ENCODE measurements at places on chromosomes 7 and 10.

- DNase-seq: no peak
These were observed 190.9 kb upstream of the PITRM1 start for GRCh38 chr10:3363311-3364045.

DNA sequence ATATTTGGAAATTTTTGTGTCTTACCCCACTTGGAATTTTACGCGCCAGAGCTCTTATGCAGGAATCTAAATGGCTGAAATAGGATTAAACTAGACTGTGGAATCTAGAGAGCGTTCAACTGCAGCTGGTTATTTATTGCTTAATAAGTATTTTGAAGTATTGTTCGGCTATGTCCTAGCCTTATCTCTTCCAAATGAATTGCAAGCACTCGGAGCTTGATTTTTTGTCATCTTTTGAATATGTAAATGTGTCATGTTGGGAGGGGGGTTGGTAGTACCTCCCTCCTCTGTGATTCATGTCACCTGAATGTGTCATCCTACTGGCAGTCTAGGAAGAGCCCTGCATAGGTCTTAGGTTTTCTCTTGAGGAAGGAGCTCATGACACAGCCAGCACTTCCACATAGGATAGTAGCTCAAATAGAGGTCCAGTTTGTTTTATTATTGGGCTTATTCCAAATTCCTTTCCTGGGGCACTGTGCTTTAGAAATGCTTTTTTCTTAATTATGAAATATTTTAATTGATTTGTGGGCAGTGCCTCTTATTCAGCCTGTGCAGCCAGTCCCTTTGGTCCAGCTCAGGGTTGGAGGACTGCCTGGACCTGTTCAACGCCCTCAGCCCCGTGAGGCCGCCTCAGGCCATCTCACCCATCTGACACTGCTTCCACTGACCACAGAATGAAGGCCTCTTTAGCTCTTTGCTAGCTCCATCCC, 22.5 kb upstream of the TRIL start:
- DNase-seq: no peak

GRCh38 chr7:93194386-93194785, 31.9 kb downstream of the HEPACAM2 start:
- no peak for DNase-seq

DNA sequence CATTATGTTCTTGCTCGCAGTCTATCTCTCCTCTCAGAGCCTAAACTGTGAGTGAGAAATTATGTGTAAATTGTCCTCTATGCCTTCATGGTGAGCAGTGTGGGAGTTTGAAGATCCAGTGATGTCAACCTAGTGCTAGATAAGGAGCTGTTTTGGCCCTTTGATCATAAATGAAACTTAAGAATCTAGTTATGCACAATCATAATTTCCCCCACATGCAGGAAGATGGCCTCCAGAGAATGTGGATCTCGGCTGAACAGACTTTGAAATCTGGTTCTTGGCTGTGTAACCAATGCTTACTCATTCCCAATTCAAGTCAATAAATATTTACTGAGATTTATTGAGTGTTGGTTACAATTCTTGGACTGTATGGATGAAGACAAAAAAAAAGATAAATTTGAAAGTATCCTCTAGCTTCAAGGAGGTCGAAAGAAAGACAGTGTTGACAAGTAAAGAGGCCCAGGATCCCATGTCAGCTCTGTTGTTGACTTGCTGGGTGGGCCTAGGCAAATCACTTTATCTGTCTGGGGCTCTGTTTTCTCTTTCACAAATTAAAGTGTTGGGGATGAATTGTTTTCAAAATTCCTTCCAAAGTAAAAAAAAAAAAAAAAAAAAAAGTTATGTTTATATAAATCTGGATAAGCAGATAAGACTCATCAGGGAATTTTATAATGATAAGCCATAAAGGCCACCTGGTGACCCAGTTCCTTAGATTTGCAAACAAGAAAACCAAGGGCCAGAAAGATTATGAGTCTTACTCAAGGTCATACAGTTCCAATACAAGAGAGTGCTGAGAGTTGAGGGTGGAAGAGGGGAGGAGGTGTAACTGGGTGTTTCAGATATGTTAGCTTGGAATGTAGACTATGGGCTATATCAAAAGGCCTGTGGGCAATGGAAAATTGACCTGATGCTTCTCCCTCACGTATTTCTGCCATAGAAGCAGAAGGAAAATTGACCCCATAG, 969.9 kb downstream of the KCNMA1 start:
- DNase-seq: no peak

DNA sequence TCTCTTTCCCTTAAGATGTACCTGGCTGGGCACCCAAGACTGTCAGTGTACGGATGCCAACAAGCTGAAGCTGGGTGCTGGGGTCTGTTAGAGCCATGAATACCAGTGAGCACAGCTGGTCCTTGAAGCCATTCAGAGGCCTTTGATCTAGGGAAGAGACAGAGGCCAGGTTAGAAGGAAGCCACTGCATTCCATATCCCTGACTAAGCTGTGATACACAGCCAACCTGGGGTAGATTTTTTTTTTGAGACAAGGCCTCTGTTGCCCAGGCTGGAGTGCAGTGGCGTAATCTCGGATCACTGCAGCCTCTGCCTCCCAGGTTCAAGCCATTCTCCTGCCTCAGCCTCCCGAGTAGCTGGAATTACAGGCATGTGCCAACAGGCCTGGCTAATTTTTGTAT, 20.8 kb downstream of the ZDHHC16 start:
- DNase-seq: no peak

DNA sequence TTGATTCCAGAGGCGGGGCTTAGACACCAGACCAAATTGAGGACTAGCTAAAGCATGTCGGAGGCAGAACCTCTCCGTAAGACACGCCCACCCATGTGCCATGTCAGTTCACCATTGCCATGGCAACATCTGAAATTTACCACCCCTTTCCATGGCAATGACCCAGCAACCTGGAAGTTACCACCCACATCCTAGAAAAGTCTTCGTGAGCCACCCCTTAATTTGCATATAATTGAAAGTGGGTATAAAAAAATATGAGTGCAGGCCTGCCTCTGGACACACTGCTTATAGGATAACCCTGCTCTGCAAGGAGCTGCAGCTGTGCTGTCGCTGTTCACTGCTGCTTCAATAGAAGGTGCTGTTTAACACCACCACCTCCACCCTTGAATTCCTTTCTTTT, 28.0 kb downstream of the TMEM270 start:
- no peak for DNase-seq

DNA sequence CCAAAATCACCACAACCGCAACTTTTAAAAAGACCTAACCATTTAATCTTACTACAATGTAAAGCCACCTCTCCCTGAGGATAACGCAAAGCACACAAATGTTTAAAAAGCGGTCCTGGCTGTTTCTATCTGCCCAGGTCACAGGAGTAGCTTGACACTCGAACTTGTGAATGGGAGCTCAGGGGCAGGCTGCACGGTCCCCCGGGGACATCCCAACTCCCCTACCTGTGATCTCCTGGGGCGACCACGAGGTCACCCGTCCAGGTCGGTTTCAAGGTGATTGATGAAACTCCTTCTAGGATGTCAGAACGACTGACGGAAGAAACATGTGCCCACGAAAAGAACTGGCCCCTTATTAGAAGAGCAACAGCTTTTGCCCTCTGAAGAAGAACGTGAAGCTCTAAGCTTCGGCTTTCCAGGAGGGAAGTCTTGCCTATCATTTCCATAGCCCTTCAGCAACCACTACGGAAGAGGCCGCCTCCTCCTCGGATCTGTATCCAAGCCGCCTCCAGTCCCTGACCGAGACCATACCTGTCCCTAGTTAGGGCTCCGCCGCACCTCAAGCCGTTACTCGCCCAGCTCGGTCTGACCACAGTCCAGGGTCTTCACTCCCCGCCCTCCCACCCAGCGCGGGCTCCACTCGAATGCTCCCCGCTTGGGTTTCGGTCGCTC, 459 bp downstream of the CYCS start:
- DNase-seq: peak; percentile 23

- no peak for DNase-seq
These were observed 9.0 kb upstream of the RHBDD2 start for GRCh38 chr7:75869776-75870379.

GRCh38 chr10:97222326-97222961, 36.7 kb upstream of the SLIT1 start:
- no peak for DNase-seq

DNA sequence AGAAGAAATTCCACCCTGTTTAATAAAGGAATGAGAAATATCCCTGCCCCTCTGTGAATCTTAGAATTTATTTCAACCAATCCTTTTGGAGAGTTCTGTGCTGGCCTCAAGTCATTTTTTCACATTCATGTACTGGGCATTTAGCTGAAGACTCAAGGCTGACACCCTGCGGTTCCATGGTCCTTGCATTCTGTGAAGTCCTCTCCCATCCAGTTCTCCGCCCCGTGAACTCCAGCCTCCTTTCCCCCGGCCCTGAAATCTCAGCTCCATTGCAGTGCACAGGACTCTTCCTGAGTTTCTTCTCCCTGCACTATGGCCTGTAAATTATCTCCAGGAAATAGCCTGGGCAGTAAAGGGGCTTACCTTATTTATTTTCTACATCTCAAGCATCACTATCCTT, 183.0 kb upstream of the KCND2 start:
- DNase-seq: no peak

GRCh38 chr7:95467912-95468607, 17.7 kb upstream of the ASB4 start:
- DNase-seq: no peak

DNA sequence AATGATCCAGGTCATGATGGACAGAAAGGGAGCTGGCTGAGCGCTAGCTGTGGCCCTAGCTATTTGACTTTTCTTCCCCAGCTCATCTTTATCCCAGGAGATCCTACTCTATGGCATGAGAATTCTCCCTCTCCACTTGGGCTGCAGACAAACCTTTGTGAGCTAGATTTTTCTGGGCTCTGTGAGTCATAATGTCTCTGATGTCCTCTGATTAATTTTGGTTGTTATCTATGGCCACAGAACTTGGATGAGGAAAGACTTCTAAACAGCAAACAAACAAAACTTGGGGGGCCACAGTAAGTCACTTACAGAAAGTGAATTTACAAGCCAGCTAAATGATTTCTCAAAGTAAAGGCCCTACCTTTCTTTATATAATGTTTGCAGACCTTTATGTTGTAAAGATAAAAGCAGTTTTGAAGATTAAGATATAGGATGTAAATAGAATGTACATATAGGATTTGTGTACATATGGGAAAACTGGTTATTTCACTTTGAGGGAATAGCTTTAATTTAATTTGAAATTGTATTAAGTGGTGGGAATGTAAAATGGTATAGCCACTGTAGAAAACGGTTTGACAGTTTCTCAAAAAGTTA, 10.4 kb downstream of the ABLIM1 start:
- no peak for DNase-seq

- no peak for DNase-seq
These were observed 148.8 kb upstream of the CACNA2D1 start for GRCh38 chr7:82592416-82592815.
